ENCODE measurements at places on chromosomes 3 and 15.

GRCh38 chr3:113844622-113845222 lies 6.1 kb downstream of the GRAMD1C start:
- peak; percentile 39 for DNase-seq

- DNase-seq: no peak
Measured at GRCh38 chr15:58462973-58463663, 31.3 kb downstream of the LIPC start.

GRCh38 chr3:40169983-40170382 lies 139.5 kb upstream of the EIF1B start:
- no peak for DNase-seq

GRCh38 chr15:75227663-75228280 lies 26.1 kb downstream of the C15orf39 start:
- no peak for DNase-seq

- no peak for DNase-seq
Measured at GRCh38 chr3:536417-536813, 339.9 kb downstream of the CHL1 start.

GRCh38 chr3:105822171-105823123 lies 46.4 kb downstream of the CBLB start:
- DNase-seq: no peak

GRCh38 chr15:62474771-62475124 lies 309.7 kb upstream of the C2CD4B start:
- no peak for DNase-seq

GRCh38 chr3:66394753-66395249 lies 106.0 kb downstream of the LRIG1 start:
- no peak for DNase-seq

DNA sequence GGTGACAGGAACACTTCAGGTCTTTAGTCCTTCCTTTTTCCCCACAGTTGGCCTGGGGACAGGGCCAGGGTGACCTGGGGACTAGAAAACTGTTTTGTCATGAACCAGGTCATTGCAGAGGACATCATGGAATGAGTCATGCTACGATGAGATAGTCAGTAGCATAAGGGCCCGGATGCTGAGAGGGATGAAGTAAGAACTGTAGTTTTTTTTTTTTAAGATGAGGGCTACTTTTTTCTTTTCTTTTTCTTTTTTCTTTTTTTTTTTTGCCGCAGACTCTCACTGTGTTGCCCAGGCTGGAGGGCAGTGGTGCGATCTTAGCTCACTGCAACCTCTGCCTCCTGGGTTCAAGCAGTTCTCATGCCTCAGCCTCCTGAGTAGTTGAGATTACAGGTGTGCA lies 8.0 kb downstream of the MAP2K5 start:
- no peak for DNase-seq

GRCh38 chr3:190883973-190884832 lies 21.7 kb upstream of the GMNC start:
- DNase-seq: peak; percentile 25

GRCh38 chr15:67065531-67066005 lies at the start of gene SMAD3:
SMAD3 (plus strand) TSS chr15:67065602; CDS start chr15:67066155, 553 bp downstream.
- peak; percentile 87 for DNase-seq

GRCh38 chr3:181929501-181929900 lies 217.8 kb downstream of the SOX2 start:
- DNase-seq: no peak

GRCh38 chr3:187919544-187919943 lies 174.3 kb upstream of the BCL6 start:
- DNase-seq: no peak

DNA sequence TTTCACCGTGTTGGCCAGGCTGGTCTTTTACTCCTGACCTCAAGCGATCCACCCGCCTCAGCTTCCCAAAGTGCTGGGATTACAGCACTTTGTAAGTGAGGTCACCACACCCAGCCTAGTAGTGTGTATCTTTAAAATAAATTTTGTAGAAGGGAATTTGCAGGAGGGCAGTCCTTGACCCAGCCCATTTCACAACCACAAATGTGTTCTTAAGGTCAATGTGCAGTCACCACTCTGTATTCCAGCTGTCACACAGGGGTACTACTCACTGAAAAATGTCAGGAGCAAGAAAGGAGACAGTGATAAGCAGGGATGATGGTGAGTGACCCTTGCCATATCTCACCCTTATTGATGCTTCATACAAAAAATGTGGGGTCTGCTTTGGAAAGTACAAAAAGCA lies 98.5 kb downstream of the FRMD5 start:
- DNase-seq: peak; percentile 57

- peak; percentile 18 for DNase-seq
Measured at GRCh38 chr3:101861212-101861788, 12.0 kb downstream of the NFKBIZ start.

DNA sequence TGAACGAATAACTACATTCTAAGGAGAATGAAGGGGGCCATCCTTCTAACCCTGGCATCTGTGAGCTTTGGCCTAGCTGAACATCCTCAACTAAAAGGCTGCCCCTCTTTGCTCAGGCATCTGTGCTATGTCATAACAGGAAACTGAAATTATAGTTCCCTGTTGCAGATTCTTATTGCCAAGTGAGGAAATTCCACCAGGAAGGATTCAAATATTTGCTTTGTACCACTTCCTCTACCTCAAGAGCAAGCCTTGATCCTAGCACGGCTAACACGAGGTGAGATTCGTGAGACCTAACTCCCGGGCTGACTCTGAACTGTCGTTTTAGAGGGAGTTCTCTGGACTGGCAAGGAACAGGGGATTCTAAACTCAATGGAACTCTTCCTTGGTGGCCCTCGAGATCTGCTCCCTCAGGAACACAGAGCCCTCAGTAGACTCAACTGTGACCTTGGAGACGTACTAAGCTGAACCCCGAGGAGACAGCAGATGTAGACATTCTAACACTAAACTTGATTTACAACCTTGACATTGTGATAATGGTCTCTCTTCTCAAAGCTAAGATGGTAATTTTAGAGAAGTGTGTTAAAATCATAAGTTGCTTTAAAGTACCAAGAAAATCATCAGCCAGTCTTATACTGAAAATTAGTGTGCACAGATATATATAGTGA lies 4.2 kb downstream of the SPG21 start:
- no peak for DNase-seq

GRCh38 chr15:100330629-100331215 lies 11.1 kb downstream of the ADAMTS17 start:
- DNase-seq: no peak

DNA sequence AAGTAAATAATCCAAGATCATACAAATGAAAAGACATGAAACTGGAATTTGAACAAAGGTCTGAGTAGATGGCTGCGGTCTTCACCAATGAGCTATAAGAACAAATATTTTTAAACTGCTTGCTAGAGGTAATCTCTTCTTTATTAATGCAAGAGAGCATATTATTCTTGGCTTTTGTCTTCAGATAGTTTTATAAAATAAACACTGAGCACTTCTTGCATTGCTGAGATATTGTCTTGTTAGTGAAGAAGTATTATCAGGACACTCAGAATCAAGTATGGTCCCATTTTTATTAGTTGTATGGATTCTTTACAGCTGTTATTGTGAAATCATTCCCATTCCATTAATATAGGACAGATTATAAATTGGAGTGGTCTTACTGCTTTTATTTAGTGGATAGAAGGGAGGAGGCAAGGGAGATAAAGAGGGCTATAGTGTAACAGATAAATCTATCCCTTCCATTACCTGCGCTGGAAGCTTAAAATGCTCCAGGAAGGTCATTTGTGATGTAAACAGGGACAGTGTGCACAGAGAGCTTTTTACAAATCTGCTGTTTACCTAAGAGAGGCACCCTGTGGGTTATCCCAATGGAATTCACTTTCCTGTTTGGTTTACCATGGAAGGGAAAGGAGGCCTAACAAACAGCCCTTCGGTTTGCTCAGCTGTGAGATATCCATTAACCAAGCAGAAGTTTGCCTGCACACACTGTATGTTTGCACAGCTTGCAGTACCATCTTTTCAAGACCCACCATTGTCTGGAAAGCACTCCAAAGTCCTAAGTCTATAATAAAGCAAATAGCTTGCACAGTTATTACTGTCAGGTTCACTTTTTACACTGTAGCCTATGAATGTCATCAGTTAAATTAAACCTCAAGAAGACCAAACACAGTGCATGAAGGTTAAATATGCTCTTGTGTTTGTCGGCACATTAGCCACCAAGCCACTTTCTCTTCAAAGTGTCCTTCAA lies 347.7 kb upstream of the TGFBR2 start:
- no peak for DNase-seq

- no peak for DNase-seq
Measured at GRCh38 chr3:174931473-174932353, 72.6 kb downstream of the NAALADL2 start.

DNA sequence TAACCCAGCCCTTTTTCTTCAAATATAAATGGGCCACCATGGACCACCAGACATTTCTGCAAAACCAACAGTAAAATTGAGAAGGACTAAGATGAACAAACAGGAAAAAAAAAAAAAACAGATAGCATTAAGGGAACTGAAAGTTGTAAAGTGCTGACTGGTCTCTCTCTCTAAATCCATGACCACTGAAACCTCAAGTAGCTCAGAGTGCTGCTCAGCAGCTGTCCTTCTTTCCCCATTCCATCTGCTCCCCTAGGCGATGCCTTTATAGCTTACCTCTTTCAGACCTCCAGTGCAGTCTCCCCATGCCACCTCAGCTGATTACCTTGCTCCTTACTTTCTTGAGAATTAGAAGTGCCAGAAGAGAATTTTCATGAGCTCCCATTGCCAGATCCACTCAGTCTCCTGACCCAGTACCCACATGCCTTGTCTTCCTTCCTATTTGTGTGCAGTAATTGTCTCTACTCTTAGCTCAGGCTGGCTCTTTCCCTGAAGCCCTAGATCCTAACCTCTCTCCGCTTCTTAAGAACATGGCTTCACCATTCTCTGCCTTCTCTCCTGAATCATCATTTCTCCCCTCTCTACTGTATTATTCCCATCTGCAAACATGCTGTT lies 23.9 kb upstream of the XIRP1 start:
- DNase-seq: no peak

GRCh38 chr3:123909785-123910184 lies 25.7 kb upstream of the MYLK start:
- no peak for DNase-seq

DNA sequence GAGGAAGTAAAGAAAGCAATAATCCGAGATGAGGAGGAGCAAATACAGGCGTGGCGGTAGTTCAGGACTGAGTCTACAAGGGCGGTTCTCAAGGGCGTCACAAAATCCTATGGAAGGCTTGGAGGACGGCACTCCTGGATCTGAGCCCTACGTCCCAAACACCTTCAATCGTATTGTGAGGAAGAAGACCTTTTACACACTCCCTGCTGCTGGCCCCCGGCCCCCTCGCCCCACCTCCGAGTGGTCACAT lies 747 bp downstream of the PLD1 start:
- DNase-seq: no peak

DNA sequence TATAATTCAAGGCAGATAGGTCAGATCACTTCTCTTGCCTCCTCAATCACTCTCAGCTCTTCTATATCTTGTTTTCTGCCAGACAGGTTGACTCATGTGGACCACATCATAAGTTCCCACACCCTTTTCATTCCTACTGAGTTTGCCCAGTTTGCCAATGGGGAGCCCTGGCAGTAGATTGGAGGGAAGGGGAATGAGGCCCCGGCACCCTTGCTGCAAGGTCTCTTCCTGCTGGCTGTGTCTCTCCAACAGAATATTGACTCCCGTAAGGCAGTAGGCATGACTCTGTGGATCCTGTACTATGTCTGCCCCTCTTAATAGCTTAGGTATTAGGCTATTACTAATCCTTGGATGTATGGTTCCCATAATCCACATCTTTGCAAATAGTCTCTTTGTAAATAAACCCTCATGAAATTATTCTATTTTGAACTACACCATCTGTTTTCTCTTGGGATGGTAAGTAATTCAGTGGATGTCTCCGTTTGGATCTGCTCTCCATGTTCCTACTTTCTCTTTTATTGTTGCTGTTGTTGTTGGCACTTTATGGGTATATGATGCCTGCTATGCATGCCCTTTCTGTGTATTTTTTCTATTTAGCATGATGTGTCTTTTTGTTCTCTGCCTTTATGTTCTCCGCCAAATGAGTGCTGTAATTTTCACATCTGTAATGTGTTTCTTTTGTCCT lies 65.5 kb upstream of the DCBLD2 start:
- DNase-seq: peak; percentile 95

DNA sequence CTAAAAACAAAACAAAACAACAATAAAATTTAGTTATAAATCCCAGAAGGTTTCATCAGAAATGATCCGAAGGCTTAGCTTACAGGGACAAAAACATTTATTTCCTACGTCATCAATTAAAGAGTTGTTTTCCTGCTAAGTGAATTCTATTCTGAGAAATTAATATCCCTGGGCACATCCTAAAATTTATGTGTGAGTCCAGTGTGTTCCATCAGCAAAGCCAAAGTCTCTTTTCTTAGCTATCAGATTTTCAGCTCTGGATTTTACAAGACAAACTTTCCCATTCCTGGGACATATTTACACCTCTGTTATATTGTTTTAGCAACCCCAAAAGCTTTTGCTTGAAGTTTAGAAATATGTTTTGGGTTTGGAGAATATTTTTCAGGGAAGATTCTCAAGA lies 4.4 kb upstream of the TMC3 start:
- no peak for DNase-seq

GRCh38 chr15:68091743-68092142 lies 37.6 kb downstream of the PIAS1 start:
- no peak for DNase-seq

All from RCC 7860 (cell line).